ENCODE measurements at places on chromosomes 1 and 21.

GRCh38 chr1:212109728-212110127 is 74.2 kb downstream of the DTL start:
- no peak for DNase-seq

- DNase-seq: no peak
Measured at GRCh38 chr1:193741228-193741627, 554.8 kb upstream of the B3GALT2 start.

DNA sequence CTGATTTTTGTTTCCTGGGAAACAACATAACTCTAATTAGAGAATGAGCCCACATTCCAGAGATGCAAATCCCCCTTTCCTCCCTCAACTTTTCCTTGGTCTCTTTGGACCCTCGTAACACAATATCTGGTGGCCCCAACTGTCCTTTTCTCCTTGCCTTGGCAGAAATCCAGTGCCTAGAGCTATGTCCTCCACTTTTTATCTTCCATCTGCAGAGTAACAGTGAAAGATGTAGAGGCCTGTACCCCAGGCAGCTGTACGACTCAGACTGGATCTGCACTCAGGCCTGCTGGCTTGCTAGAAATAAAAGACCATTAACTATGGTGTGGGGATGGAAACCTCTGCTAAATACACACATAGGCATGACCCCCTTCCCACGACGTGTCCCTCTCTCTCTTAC is 72.0 kb downstream of the WARS2 start:
- no peak for DNase-seq

DNA sequence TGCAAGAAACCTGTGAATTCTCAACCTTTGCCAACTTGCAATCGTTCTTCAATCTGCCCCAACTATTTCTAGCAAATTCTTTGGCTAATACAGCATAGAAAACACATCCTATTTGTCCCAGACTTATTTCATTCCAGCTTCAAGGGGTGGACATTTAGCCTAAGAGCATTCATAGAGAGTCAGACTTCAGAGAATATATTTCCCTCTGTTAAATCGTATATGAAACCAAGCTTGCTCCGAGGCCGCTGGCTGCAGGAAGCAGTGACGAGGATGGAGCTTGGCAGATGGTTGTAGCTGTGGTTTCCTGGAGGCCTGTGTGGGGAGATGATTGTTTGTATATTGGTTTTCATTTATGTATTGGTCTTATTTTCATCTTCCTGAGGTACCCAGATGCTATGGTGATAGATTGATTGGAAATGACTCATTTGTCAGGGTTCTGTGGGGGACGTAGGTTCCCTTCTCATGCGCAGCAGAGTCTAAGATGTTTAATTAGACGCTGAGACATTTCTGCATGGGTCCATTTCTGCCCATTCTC is 26.1 kb downstream of the MAN1C1 start:
- DNase-seq: no peak

DNA sequence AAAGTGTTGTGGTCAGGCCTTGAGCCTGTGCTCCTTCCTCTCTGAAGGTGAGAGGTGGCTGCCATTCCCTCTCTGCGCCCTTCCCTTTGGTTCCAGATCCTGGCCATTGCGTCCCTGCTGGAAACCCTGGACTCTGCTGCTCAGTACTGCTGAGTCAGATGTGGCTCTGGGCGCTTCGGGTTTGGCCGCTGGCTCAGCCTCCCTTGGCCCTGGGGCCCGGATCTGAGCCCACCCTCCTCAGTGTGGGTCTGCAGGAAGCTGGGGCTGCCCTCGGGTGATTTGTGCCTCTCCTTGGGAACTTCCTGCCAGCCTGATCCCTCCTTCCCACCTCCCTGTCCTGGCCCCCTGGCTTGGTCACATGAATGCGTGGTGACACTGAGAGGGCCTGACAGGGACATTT is 32.2 kb downstream of the QSOX1 start:
- no peak for DNase-seq

GRCh38 chr1:147078606-147079399 is 93.5 kb downstream of the PRKAB2 start:
- no peak for DNase-seq

GRCh38 chr1:99672530-99673213 is 26.8 kb downstream of the PALMD start:
- DNase-seq: no peak

- DNase-seq: no peak
Measured at GRCh38 chr1:247332215-247332622, 552 bp upstream of the ZNF496 start.

DNA sequence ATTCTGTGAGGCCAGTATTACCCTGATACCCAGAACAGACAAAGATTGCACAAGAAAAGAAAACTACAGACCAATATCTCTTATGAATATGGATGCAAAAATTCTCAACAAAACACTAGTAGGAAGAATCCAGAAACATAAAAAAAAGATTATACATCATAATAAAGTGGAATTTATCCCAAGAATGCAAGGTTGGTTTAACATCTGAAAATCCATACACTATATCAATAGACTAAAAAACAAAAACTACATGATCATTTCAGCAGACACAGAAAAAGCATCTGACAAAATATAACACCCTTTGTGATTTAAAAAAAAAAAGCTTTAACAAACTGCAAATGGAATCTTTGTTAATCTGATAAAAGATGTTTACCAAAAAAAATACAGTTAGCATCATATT is 12.2 kb upstream of the MPL start:
- no peak for DNase-seq

DNA sequence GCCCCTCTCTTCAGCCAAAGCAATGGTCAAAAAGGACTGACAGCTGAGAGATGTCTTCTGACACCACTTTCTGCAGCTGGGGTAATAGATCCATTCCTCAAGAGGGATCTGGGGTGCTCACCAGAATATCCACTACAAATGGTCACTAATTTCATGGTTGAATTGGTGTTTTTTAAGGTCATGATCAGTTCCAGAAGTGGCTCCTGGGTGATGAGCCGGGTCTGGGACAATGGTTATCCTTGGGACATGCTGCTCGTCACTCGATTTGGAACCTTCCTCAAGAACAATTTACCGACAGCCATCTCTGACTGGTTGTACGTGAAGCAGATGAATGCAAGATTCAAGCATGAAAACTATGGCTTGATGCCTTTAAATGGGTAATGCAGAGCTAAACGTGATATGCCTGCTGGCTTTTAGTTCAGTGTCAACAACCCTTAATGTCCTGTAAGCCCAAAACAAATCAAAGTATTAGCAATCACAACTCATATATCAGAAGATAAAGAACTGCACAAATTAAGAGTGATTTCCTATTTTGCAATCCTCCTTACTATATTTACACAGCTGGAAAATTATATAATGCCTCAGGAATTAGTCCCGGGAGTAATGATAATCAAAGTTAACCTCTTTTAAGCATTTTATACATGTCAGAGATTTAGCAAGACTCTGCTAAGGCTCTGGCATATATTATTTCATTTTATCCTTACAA is 20.1 kb downstream of the FMO3 start:
- no peak for DNase-seq

GRCh38 chr1:56836359-56836758 is 17.2 kb upstream of the FYB2 start:
- DNase-seq: no peak

DNA sequence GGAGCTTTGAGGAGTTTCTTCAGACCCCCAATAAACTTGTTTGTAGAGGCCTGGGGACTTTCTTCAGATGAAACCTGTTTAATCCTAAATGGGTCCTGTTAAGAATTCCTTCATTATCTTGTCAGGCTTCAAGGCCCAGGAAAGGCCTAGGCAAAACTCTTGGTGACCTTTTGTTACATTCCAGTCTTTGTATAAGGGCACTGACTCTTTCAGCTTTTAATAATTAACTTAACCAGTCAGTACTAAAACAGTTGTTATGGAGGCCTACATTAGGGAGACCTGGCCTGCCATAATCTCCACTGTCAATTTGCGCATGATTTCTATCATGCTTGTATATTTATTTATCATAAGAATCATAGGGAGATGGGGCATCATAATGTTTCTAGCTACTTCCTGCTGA is 110.2 kb downstream of the FCRL5 start:
- DNase-seq: no peak

GRCh38 chr1:82299056-82299455 is 498.3 kb downstream of the ADGRL2 start:
- no peak for DNase-seq

GRCh38 chr1:96632045-96632664 is 89.4 kb upstream of the PTBP2 start:
- DNase-seq: no peak

DNA sequence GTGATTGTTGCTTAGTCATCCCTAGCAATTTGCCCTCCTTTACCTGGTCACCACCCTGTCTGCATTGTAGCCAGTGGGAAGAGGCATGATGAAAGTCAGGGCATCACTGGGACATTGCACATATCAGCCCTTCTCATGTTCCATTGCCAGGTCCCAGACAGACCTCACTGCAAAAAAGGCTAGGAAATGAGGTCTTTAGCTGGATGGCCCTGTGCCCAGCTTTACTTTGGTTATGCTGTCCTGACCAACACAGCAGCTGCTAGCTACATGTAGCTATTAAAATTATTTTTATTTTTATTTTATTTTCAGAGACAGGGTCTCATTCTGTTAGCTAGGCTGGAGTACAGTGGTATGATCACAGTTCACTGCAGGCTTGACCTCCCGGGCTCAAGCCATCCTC is 52.9 kb downstream of the TNN start:
- no peak for DNase-seq

DNA sequence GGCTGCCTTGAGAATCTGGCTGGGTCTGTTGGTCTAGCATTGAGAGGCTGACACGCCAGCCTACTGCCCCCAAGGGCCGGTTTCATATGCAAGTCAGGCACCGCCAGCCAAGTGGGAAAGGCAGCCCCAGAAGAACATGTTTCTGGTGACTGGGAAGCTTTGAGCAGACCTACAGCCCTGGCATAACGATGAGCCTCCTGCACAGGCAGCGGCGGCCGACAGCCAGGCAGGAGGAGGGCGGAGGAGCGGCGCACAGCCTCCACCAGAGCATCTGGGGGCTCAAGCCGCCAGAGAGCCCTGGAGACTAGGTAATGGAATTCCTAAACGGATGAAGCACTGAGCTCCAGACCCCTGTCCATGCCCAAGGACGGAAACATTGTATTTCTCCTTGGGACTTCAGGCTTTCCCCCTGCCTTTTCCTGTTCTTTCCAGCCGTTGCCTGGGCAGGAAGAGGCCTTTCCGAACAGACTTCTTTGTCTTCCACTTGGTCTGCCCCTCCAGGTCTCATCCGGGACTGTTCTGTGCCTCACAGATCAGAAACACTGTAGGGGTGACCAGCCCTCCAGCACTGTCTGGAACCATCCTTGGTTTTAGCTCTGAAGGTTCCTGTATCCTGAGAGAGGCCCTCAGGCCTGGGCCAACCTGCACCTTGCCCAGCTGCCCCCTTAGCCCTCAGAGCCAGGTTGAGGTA is 59.5 kb downstream of the IRF2BP2 start:
- peak; percentile 64 for DNase-seq

DNA sequence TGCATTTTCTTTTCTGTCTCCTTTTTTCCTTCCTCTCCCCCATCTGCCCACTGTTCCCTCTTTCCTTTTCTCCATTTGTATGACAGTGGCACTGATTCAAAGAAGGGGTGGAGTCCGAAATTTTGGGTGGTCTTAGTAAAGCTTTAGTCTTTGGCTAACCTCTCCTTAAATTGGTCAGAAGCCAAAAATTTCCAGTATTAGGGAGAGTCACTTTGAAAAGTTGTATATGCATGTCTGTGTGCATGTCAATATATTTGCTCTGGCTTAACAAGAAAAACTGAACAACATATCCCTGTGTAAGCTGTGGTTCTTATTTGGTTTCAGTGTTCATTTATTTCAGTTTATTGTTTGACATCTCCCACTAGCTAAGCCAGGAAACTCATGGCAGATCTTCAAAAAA is 314.8 kb upstream of the CXADR start:
- DNase-seq: no peak

- no peak for DNase-seq
Measured at GRCh38 chr1:212567638-212568037, 40.9 kb upstream of the ATF3 start.

GRCh38 chr1:151832318-151832980 is 847 bp upstream of the RORC start:
- peak; percentile 37 for DNase-seq

GRCh38 chr1:202976633-202977032 is 9.6 kb upstream of the CYB5R1 start:
- no peak for DNase-seq

GRCh38 chr1:63454269-63454668 is 68.8 kb downstream of the ITGB3BP start:
- DNase-seq: no peak

GRCh38 chr21:29235714-29236197 is 63.0 kb upstream of the BACH1 start:
- DNase-seq: no peak

DNA sequence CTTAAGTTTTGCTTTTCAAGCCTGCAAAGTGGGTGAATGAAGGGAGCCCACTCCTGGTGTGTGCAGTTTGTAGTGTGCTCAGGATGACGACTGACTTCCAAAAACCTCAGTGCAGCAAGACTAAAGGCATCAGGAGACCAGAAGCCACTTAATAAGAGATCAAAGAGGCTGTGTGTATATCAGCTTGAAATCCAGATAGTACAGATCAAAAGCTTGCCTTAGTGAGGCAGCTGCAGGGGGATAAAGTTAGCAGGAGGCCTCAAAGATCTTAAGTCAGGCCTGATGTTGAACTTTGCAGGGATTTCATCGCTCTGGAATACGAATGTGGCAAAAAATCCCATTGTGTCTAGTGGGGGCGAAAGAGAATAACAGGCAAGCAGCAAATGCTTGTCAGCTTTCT is 99.8 kb downstream of the PATJ start:
- no peak for DNase-seq

DNA sequence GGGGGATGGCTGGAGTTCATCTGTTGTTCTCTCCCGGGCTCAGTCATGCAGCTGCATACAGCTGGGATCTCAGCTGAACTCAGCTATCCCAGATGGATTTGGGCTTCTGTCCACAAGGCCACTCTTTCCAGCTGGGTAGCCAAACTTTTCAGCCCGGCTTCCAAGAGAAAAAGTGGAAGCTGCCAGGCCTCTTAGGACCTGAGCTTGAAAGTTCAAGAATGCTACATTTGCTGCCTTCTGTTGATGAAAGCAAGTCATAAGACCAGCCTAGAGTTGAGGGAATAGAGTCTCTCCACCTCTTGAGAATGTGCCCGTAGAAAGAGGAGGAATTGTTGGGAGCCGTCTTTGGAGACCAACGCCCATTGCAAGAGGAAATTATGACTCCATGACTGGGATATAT is 95.3 kb downstream of the C1orf21 start:
- peak; percentile 56 for DNase-seq

DNA sequence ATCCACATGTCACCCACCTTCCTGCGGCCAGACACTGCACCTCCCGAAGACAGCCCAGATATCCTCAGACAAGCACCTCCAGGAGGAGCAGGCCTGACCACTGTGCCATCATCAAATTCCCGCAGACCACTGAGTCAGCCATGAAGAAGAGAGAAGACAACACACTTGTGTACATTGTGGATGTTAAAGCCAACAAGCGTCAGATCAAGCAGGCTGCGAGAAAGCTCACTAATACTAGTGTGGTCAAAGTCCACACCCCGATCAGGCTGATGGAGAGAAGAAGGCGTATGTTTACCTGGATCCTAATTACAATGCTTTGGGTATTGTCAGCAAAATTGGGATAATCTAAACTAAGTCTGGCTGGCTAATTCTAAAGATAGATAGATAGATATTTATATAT is 41.4 kb upstream of the BECN2 start:
- no peak for DNase-seq

GRCh38 chr1:208433086-208433485 is 188.9 kb upstream of the PLXNA2 start:
- no peak for DNase-seq

Data from C1 segment of cervical spinal cord (tissue), 14 donors.